Endodermal cell (in vitro differentiated cells): ENCODE measurements at places on chromosomes 7 and 10. TPM values are rescaled to one million over a fixed set of nuclear protein-coding genes. Genes with fewer than 3 reads are reported as not detected.

Gene RELN
- total RNA-seq = 3.3 and 3.9 TPM in 2 replicates

Gene GCC1
- total RNA-seq = 9.2 to 15.6 TPM (median 15.3 TPM) in 3 replicates

Gene ZNF727
- total RNA-seq = not detected in 2 replicates

Gene CPEB3
- 0.99 and 1.1 TPM in 2 replicates for total RNA-seq

Gene LIPK
- not detected in 3 replicates for total RNA-seq

Gene IMMP2L
- total RNA-seq = 17.4 and 17.7 TPM in 2 replicates

Gene MYH16
- total RNA-seq = not detected in 3 replicates

Gene CD36
- total RNA-seq = 0.29 to 0.70 TPM (median 0.65 TPM) in 3 replicates

Gene PCGF6
- total RNA-seq = 14.7 to 20.7 TPM (median 20.5 TPM) in 3 replicates

Gene LDB3
- 0.21 to 0.63 TPM (median 0.35 TPM) in 3 replicates for total RNA-seq

Gene CYP2C8
- total RNA-seq = 1.5 to 3.1 TPM (median 2.7 TPM) in 3 replicates

Gene AKR1B1
- total RNA-seq = 152 and 164 TPM in 2 replicates

Gene NEBL
- 52.9 and 61.6 TPM in 2 replicates for total RNA-seq

Gene CPED1
- total RNA-seq = 0.11 TPM in 1 of 2 replicates, not detected in the other

Gene CLEC5A
- not detected in 2 replicates for total RNA-seq

Gene SHOC2
- 38.4 and 38.6 TPM in 2 replicates for total RNA-seq

Gene USP6NL
- total RNA-seq = 18.8 to 21.3 TPM (median 20.6 TPM) in 3 replicates

Gene DOCK1
- total RNA-seq = 72.9 and 89.3 TPM in 2 replicates

Gene PAPOLB
- total RNA-seq = 0.90 and 1.8 TPM in 2 replicates

Gene TRIM73
- total RNA-seq = 2.1 to 5.8 TPM (median 5.6 TPM) in 3 replicates

Gene MEOX2
- not detected in 2 replicates for total RNA-seq

Gene ODAD2
- total RNA-seq = 11.2 and 12.0 TPM in 2 replicates

Gene DPY19L1
- 75.1 to 83.6 TPM (median 75.7 TPM) in 3 replicates for total RNA-seq

Gene SLC35G1
- total RNA-seq = 12.6 to 14.2 TPM (median 13.4 TPM) in 3 replicates

Gene EFCAB10
- total RNA-seq = 0.50 and 0.68 TPM in 2 replicates

Gene CPVL
- total RNA-seq = 32.4 and 34.3 TPM in 2 replicates

Gene CRCP
- total RNA-seq = 22.0 and 25.9 TPM in 2 replicates

Gene CFAP69
- total RNA-seq = 5.4 to 6.7 TPM (median 6.6 TPM) in 3 replicates

Gene MCU
- 48.5 to 66.5 TPM (median 50.0 TPM) in 3 replicates for total RNA-seq

Gene CH25H
- not detected in 2 replicates for total RNA-seq

Gene NUDT13
- 1.6 to 3.9 TPM (median 3.5 TPM) in 3 replicates for total RNA-seq

Gene MRLN
- not detected in 2 replicates for total RNA-seq

Gene RBP4
- total RNA-seq = 0.86 and 0.99 TPM in 2 replicates

Gene PRSS37
- total RNA-seq = not detected in 2 replicates

Gene NUTM2B
- total RNA-seq = 0.27 and 0.35 TPM in 2 replicates

Gene EIF5AL1
- 0.22 and 0.23 TPM in 2 replicates for total RNA-seq

Gene CALY
- total RNA-seq = 0.63 to 1.2 TPM (median 0.75 TPM) in 3 replicates

Gene PDGFA
- 11.4 to 13.6 TPM (median 11.9 TPM) in 3 replicates for total RNA-seq

Gene MSMB
- 2.9 and 4.0 TPM in 2 replicates for total RNA-seq

Gene CLDN3
- 44.1 to 83.7 TPM (median 47.0 TPM) in 3 replicates for total RNA-seq

Gene XPNPEP1
- 39.2 and 44.1 TPM in 2 replicates for total RNA-seq

Gene CDH23
- total RNA-seq = 2.1 and 2.2 TPM in 2 replicates

Gene MAPK8
- 110 to 146 TPM (median 142 TPM) in 3 replicates for total RNA-seq

Gene MSS51
- 2.5 and 4.0 TPM in 2 replicates for total RNA-seq

Gene CCNY
- total RNA-seq = 63.9 and 65.9 TPM in 2 replicates
